ENCODE measurements at places on chromosomes 2 and 18.
A peak's percentile ranks its signal among the peaks of the same experiment; 100 is the strongest.

DNA sequence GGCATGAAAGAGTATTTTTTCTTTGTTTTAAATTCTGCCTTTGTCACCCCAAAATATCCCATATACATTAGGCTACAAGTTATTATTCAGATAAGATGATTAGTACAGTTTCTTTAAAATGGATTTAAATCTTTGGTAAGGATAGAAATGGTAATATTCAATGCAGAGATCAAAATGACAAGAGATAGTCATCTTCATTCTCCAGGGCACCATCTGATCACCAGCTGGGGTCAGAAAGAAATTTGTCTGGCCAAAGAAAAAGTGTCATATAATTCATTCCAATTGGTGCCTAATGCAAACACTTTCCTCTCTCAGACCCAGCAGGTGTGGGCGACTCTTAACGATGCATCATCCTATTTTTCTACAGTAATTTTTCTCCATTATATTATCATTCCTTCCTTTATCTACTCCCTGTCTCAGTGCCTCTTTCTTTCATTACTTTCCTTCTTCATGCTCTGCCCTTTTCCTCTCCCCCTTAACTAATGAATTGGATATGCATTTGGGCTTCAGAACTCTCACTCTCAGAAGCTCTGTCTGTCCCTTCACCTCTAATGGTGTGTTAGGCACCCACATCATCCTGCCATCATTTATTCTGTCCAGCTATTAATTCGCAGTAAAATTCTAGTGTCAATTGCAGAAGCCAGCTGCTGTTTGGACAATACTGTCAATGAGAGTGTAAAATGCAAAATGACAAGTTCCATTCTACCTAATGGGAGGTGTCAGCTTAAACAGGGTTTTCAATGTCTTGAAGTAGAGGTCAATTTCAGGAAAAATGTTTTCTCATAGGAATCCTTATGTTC is 570.5 kb downstream of the TDRD15 start:
- DNase-seq: no peak

- DNase-seq: no peak
Measured at GRCh38 chr2:64692401-64692800, 38.7 kb upstream of the SERTAD2 start.

GRCh38 chr2:220786216-220786615 is 785.9 kb downstream of the EPHA4 start:
- DNase-seq: no peak

- DNase-seq: no peak
Measured at GRCh38 chr2:190746971-190747761, 98.3 kb downstream of the NAB1 start.

DNA sequence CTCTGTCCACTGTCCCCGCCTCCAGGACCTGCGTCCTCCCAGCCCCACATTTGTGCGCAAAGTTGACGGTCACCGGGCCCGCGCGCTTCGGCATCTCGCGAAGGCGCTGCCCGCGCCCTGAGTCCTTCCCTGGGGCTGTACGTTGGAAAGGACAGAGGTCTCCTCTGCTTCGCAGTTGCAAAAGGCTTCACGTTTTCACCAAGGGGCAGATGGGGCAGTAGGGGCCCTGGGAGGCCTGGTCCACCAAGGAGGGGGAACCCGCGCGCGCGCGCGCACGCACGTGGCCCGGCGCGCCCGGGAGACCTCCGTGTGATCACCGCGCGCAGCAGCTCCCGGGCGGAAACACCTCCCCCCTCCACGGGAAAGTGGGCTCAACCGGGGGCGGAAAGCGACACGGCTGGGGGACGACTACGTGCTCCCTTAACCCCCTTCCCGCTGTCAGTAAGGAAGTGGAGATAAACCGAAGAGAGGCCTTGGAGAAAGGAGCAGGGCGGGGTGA is 21.9 kb downstream of the TEX44 start:
- DNase-seq: no peak

GRCh38 chr2:73877071-73877802 is 15.6 kb upstream of the ACTG2 start:
- DNase-seq: no peak

DNA sequence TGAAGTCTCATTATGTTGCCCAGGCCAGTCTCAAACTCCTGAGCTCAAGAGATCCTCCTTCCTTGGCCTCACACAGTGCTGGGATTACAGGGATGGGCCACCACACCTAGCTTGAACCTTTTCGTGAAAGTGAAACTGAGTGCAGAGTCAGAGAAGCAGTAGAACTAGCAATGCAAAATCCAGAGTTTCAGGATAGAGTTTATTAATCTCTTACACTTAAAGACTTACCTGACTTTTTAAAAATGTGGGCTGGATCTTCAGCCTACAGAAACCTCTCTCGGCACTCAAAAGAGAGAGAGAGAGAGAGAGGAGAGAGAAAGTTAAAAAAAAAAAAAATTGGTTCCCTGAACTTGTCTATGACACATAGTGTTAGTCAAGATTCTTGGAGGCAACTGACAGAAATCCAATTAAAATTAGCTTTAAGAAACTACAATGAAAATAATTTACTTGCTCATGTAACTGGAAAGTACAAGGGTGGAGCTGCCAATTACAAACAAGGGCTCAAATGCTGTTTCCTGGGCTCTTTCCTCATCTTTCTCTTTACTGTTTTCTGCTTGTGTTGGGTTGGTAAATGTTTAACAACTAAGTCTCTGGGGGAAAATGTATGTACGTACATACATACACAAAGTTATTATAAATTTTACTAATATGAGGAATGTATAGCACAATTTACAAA is 98.1 kb upstream of the CERS6 start:
- DNase-seq: no peak

- DNase-seq: no peak
Measured at GRCh38 chr18:808086-808485, 4.0 kb downstream of the YES1 start.

- DNase-seq: no peak
Measured at GRCh38 chr2:29983308-29983707, 61.9 kb upstream of the ALK start.

DNA sequence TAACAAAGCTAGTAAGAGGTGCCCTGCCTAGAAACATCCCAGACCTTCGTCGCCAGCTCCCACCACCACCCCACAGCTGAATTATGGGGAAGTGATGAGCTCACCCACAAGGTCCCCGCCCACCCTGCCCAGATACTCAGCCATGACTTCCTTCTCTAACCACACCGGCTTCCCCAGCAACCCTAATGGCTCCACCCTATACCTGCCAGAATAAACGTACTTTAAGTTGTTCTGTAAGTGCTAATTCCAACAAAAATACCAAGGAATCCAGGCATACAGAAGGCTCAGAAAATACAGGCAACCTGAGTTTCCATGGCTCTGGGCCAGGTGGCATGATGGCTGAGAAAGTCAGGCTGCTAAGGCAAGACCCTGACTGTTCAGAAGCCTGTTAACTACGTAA is 39.1 kb downstream of the TMEM163 start:
- no peak for DNase-seq

GRCh38 chr2:47388888-47389287 is 14.1 kb upstream of the MSH2 start:
- DNase-seq: no peak

DNA sequence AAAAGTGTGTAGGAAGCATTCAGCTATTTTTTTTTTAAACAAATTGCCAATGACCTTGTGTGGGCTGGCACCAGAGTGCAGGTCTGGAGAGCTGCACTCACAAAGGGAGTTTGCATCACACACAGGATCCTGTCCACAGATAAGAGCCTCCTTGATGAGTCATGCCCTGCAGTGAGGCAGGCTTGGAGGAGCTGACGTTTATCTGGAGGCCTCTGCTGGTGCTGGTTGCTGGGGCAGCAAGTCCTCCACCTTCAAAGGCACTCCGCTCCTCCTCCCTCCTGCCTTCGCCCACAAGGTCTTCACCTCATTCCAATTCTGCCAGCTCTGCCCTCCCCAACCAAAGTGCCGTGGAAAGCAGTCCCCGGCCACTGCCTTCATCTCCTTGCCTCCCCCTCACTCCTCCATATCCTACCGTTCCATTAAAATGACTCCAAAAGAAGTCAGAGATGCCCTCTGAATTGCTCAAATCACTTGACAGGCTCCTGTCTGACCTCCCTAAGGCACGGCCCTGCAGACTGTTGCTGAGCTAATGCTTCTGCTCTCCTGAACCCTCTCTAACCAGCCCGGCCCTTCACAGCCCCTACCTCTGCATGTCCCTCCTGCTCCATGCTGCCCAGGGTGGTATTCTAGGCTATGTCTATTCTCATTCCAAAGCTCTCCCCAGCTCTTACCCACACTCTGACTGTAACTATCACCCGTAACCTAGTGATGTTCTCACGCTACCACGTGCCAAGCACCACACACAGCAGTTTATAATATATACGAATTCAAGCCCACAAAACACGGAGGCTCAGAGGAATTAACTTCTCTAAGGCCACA is 30.9 kb downstream of the LONRF2 start:
- peak; percentile 4 for DNase-seq

GRCh38 chr2:198374375-198375082 is 570.1 kb downstream of the PLCL1 start:
- DNase-seq: no peak

DNA sequence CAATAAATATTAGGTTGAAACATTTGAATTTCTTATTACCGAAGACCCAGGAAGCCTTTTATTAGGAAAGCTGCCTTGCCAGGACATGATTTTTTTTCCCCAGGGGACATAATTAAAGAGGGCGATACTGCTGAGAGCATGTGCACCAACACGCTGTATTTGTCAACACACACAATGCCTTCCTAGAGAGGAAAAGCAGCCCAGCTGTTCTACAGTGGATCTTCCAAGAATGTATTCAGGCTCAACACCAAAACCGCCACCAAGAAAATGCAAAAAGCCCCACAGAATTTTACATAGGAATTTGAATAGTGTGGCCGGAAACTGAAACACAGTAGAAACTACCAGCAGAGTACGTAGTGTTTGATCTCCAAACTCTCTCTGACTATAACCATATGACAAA is 320.4 kb downstream of the DLGAP1 start:
- no peak for DNase-seq

GRCh38 chr18:62394006-62394763 is 69.1 kb downstream of the TNFRSF11A start:
- no peak for DNase-seq

GRCh38 chr2:237473878-237474441 is 13.1 kb upstream of the MLPH start:
- no peak for DNase-seq

DNA sequence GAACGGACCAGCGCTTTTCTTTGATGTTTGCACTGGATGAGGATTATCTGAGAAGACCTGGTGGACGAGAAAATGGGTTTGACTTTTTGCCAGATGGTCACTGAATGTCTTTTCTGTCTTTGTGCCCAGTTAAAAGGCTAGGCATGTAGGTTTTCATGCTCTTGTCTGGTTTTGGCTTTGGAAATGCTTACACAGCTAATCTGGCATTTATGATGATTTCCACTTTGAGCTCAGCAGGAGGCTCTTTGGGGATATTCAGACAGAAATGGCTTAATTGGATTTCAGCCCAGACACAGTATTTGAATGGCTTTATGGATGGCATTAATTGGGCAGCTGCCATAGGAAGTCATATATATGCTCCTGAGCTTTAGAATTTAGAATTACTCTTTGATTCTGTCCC is 59.6 kb downstream of the NCK2 start:
- no peak for DNase-seq

- no peak for DNase-seq
Measured at GRCh38 chr2:157190151-157190550, 67.4 kb upstream of the GALNT5 start.

DNA sequence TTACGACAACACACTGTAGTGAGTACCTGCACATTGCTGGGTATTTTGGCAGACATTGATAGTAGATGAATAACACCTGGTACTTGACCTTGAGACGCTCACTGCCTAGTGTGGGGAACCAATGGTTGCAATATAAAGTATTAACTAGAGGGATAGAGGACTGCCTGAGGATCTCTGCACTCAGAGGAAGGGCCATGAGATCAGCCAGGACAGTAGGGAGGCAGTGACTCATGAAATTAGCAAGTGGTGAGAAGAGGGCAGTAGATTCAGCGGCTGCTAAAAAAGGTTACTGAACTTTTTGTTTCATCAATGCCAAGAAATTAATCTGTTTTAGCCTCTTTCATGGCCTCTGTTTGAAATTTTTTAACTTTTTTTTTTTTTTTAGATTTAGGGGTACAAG is 250.8 kb upstream of the TCF4 start:
- DNase-seq: no peak

DNA sequence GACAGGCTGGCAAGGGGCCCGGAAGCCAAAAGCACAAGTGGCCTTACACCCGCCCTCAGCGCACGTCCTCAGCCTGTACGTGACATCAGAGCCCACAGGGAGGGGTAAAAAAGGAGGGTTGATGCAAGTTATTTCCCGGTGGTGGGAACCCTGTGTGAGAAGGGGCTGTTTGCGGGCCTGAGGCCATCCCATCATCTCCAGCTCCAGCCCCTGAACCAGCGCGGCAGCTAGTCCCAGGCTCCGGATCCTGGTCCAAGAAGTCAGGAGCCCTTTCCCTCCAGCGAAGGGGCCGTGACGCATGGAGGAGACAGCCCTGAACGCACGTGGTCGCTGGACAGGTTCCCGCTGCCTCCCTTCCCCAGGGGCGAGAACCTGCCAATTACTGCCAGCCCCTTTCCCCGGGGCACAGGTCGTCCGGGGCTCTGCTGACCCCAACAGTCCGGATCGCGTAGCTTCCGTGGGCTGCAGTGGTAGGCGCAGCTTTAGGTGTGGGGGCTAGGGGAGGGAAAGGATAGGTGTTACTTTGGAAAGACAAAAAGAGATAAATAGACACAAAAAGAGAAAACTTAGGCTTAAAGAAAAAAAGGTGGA is 1.3 kb upstream of the LRP2 start:
- DNase-seq: no peak

DNA sequence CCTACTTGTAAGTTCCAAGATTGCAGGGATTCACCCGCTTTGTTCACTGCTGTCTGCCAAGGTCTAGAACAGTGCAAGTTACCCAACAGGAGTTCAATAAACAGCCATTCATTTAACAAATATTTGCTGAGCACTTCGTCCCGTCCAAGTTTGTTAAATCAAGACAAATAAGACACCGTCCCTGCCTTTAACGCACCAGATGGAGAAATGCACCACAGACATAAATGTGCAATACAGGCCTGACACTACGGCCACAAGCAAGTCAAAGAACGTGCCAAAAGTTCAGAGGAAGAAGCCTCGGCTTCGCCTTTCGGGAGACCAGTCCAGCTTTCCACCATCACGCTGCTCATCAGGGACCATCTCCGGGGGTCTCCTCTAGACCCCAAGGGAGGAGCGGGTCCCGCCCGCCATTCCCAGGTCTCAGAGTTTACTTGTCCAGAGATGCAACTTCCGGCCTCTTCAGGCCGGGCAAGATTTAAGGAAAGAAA is 429 bp downstream of the C2orf76 start:
- DNase-seq: no peak

- DNase-seq: no peak
Measured at GRCh38 chr2:54878182-54878581, 154.7 kb downstream of the EML6 start.

- no peak for DNase-seq
Measured at GRCh38 chr2:32712870-32713269, 85.0 kb downstream of the TTC27 start.

DNA sequence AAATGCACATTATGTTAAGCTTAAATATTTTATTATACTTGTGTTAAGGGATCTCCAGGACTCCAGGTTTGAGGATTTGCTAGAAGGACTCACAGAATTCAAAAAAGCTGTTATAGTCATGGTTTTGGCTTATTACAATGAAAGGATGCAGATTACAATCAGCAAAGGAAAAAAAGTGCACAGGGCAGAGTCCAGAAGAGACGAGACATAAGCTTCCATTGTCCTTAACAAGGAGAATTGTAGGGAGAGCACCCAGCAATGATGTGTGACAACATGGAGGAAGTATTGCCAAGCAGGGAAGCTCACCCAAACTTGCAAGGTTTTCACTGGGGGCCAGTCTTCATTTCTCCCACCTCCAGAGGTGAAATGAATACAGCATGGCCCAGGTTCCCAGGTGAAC is 12.8 kb upstream of the MYO5B start:
- no peak for DNase-seq

All from activated CD4-positive, CD25-positive, alpha-beta regulatory T cell treated with anti-CD3 and anti-CD28 coated beads, Interleukin-2, amount 50 U/mL, for 16 hours (primary cell).